ENCODE measurements at places on chromosomes 4 and X.
A peak's percentile ranks its signal among the peaks of the same experiment; 100 is the strongest.

DNA sequence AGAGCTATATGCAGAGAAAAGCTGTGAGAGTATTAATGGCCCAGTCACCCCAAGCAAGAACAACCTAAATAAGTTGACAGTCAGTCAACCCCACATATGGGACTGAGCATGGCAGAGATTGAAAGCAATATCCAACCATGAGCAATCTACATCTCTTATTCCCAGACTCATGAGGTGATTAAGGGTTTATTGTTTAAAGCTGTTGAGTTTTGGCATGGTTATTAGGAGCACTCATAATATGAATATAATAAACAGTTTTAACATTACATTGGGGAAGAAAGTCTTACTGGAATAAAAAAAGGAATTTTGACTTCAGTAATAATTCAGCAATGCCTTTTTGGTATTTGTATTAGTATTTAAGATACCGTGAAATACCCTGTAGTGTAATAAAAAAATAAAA lies 1627.4 kb downstream of the STIM2 start:
- no peak for DNase-seq

DNA sequence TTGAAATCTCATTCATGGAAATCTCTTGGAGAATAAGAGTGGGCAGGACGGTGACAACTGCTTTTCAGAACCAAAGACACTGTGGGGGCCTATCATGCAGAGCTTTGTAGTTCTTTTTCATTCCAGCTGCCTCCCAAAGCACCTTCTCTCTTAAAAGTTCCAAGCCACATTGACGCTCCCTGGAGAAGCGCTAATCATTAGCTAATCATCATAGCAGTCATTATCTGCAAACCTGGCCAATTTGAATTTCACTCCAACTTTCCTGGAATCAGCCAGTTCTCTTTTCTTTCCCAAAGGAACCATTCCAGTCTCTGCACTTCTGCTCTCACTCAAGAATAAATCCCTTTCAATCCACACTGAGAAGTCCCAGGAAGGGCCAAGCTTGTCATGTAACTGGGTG lies 1144.1 kb upstream of the IGFBP7 start:
- DNase-seq = no peak

- DNase-seq = no peak
These were observed 14.8 kb downstream of the APOOL start for GRCh38 chrX:85018471-85018870.

- no peak for DNase-seq
These were observed 215.4 kb upstream of the MAB21L2 start for GRCh38 chr4:150366487-150366999.

DNA sequence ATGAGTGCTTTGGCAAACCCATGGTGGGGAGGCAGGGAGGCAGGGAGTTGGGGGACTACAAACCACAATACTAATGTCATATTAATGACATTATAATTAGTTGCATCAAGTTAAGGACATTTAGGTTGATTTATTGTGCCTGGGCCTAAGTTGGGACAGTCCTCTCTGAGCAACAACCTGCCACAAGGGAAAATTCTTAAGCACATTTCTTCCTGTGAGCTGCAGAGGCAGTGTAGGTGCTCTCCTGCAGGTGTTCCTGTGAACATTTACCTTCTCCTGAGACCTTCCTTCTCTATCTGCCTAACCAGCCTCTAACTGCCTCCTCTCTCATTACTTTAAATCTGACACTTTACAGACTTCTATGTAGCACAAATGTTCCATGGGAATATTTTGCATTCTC lies 1830.0 kb upstream of the AGA start:
- no peak for DNase-seq

- DNase-seq = no peak
These were observed 41.8 kb upstream of the MAGED1 start for GRCh38 chrX:51851507-51852085.

DNA sequence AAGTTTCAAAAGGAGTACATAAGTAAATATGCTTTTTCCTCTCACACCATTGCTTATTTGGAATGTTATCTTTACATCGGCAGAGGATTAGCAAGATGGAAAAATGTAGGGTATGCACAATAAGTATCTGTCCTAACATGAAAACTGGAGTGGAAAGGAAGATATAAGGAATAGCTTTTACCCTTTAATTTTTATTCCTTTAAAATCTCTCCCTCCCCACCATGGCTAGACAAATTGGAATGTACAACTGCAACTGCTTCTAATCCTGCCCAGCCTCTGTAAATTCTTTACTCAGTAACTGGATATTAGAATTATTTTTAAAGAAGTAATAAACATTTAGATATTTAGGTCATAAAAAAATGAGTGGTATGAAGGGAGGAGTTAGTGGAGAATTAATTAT lies 171.5 kb downstream of the PCDH18 start:
- DNase-seq = no peak

DNA sequence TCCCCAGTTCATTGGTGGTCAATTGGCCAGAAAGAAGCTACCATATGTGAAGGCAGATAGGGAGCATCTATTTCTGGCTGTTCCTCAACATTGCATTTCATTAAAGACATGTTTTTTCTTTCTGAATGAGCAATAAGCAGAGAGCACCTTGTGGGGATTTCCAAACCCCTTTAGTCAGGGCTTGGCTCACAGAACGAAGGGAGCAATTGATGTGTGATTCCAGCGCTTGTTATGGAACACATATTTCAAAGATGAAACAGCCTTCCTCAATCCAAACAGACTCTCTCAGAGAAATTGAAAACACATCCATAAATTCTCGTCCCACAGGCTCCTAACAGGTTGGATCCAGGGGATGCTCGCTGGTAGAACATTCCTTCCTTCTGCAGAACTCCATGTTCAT lies 84.1 kb downstream of the CLCN4 start:
- DNase-seq = no peak

GRCh38 chrX:122565952-122566351 lies 618.1 kb upstream of the GRIA3 start:
- DNase-seq = peak; percentile 13

- DNase-seq = no peak
These were observed 100.7 kb downstream of the PTTG2 start for GRCh38 chr4:38060829-38061431.

DNA sequence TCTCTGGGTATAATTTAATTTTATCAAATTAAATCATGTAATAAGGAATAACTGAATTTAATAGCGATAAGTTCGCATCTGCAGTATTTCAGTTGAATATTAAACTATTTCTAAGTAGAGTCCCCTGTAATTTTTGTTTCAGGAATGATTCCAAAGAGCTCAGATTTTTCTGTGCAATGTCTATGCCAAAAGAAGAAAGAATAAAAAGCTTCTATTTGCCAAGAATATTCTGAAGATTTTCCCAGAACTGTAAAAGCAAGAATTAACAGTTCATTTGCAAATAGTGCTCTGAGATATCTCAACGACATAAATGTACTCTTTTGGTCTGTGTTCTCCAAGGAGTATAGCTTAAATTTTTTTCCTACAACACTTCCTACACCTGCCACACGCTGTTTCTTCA lies 1242.8 kb upstream of the DIAPH2 start:
- DNase-seq = no peak

- DNase-seq = no peak
These were observed 400.4 kb upstream of the FAM241A start for GRCh38 chr4:111744847-111745246.

- DNase-seq = no peak
These were observed 11.2 kb downstream of the CITED1 start for GRCh38 chrX:72294497-72294896.

GRCh38 chr4:69835766-69836165 lies 24.2 kb downstream of the SULT1E1 start:
- no peak for DNase-seq

- DNase-seq = no peak
These were observed 4.6 kb downstream of the ARHGAP10 start for GRCh38 chr4:147736458-147736857.

DNA sequence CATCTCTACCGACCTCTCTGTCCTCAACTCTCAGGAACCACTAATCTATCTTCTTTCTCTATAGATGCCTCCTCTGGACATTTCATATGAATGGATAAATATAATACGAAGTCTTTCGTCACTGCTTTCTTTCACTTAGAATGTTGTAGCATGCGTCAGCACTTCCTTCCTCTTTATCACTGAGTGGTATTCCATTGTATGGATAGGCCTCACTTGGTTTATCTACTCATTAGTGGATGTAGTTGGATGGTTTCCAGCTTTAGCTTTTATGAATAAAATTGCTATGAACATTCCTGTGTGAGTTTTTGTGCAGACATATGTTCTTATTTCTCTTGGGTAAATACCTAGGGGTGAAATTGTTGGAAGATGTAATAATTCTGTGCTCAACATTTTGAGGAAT lies 528.2 kb upstream of the FAT1 start:
- DNase-seq = no peak

- DNase-seq = no peak
These were observed 13.8 kb downstream of the FHDC1 start for GRCh38 chr4:152949930-152950329.

GRCh38 chrX:44876767-44877166 lies 3.8 kb downstream of the KDM6A start:
- DNase-seq = no peak

DNA sequence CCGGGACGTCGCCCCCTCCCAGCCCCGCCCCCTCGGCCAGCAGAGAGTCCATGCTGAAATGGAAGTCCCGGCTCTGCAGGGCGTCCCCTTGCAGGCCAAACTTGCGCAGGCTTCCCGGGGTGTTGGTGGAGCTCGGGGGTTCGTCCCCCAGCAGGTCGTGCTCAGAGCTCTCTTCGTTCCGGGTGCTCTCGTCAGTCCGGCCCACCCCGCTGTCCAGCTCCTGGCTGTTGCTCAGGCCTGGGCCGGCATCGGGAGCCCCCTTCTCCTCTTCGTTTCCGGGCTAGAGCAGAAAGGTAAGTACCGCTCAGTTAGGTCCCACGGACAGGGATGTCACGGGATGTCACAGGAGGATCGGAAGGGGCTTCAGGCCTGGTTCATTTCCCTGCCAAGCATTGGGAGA lies 10.2 kb downstream of the SSR4 start:
- no peak for DNase-seq

GRCh38 chr4:62816566-62816965 lies 1592.7 kb downstream of the TECRL start:
- DNase-seq = no peak

DNA sequence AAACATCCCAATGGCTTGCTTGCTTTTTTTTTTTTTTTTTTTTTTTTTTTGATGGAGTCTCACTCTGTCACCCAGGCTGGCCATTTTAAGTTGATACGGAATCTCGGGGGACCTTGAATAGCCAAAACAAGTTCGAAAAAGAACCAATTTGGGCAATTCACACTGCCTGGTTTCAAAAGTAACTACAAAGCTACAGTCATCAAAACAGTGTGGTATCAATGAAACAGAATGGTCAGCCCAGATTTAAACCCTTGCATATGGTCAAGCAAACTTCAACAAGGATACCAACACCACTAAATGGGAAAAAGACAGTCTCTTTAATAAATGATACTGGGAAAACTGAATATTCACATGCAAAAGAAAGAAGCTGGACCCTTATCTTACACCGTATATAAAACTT lies 41.8 kb downstream of the BRCC3 start:
- no peak for DNase-seq

- no peak for DNase-seq
These were observed 496.0 kb upstream of the AGA start for GRCh38 chr4:177938226-177938625.

DNA sequence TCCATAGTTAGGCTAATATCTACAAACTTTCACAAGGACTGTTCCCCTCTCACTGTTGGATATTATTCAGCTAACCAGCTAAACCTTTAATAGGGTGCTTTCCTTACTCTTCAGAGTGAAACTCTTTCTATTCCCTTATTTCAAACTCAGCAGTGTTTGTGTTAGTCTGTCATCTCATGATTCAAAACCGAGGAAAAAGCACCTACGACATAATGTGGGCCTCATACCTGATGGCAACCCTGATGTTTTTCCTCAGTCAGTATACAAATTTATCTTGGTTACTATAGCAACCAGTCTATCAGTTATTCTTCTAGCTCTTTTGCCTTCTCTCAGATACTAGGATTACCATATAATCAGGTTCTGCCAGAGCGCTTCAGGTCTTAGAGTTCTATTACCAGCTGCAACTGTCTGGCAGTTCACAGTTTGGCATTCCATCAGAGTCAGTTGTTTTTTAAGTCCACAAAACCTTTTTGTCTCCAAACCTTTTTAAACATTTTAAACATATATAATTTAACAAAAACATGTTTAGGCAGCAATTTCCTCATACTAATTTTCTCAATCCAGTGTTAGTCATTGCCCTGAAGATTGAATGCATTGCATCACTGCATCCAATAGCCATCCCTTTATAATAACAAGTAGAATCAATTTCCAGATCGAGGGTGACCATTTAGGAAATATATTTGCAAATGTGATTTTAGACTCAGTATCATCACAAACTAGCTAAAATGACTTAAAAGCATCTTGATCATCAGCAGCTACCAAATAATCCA lies 7.4 kb downstream of the WDR44 start:
- no peak for DNase-seq

GRCh38 chr4:1992468-1993168 lies 16.2 kb downstream of the NELFA start:
- DNase-seq = no peak

GRCh38 chrX:55486736-55487135 lies 2.9 kb downstream of the USP51 start:
- no peak for DNase-seq

GRCh38 chr4:115145393-115146160 lies 32.2 kb upstream of the NDST4 start:
- DNase-seq = no peak

- no peak for DNase-seq
These were observed 18.5 kb downstream of the SUV39H1 start for GRCh38 chrX:48715072-48715471.

DNA sequence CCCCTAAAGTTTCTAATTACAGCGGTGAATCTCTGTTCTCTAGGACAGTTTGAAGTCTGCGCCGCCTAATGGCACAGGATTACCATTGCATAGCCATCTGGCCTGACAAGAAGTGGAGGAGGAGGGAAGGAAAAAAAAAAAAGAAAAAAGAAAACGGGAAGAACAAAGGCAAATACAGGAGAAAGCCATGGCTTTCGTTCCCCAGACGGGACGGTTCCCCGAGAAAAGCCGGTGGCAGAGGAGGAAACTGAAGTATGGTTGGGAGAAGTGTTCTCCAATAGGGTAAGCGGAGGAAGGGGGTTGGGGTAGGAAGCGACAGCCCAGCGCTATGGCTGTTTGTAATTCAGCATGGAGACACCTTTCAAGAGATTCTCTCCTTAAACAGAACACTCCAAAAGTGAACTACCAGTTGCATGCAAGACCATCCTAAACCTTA lies 80.8 kb downstream of the HMGN5 start:
- DNase-seq = peak; percentile 16

GRCh38 chrX:113873056-113873455 lies 710.8 kb upstream of the HTR2C start:
- no peak for DNase-seq

- DNase-seq = no peak
These were observed 101.6 kb upstream of the MID1IP1 start for GRCh38 chrX:38699696-38700095.

DNA sequence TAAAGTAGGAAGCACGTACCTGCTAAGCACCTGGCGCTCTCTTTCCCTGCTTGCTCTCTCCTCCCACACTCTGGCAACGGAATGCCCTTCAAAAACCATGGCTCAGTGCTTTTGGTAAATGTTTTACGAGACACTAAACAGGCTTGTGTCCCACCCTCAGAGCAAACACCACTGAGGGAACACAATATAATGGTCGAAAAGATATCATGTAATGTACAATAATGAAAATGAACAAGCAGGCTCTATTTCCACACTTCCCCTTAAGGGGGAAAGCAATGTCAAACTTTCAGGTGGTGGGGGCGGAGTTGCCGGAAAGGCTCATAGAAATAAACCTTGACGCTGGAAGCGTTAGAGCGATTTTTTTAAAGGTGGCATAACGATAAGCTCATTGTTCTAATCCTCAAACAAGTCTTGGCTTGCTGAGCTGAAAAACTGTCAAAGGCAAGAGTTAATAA lies 115.1 kb downstream of the RBM47 start:
- DNase-seq = no peak

Measured in left ventricle myocardium inferior (tissue), 1 donor.